Panc1 (cell line): ENCODE measurements at places on chromosomes 2 and 18. TPM values are rescaled to one million over a fixed set of nuclear protein-coding genes. Genes with fewer than 3 reads are reported as not detected.

Gene SATB2
- 43.2 TPM for total RNA-seq

Gene KIF5C
- total RNA-seq: 1.6 TPM

DNA sequence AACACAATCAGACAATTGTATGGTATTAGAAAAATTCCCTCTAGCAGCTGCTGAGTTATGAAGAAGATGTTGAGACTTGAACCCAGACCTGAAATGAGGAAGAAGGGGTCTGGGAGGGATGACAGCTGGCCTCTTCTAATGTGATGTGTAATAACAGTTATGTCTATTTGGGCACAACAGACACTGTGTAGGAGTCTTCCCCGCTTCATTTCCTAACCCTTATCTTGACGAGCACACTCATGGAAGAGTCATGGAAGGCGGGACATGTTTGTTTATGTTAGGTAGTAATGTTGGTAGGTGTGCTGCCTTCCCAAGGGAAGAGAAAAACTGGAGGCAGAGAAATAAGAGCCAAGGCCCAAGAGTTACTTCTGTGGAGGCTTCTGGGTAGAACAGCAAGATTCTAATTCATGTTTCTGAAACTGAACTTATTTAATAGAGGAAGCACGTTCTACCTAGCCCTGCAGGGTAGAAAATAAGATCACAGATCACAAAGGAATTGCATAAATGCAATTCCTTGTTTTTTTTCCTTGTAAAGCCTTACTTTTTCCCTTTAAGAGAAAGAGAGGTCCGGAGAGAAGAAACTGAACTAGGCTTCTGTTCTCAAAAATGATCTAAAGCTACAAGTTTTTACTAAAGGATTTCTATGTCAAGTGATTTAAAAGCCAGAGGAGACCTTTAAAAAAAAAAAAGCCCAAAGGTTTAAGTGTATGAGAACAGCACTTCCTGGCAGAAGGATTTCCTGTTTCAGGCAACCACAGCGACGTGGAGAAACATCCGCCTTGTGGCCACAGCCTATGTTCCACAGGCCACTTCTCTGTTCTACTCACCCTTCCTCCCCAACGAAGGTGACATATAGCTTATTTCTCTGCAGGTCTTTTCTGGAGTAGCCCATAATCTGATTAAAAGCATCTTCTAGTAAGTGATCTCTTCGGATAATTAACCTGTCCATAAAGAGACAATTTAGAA, 68.5 kb upstream of the STK17B start:
- no peak for DNase-seq

DNA sequence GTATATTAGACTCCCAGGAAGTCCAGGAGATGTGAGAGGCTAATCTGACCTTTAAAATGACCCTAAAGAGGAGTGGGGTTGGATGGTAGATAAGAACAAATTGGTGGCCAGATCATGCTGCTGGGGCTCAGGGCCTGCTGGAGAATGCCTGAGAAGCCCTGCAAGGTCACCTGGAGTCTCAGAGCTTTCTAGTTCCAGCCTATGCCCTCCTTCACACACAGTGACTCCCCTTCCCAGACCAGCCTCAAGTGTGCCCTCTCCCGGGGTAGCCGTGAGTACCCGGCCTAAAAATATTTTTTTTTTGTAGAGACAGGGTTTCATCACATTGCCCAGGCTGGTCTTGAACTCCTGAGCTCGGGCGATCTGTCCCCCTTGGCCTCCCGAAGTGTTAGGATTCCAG, 44.2 kb upstream of the FZD5 start:
- no peak for DNase-seq

DNA sequence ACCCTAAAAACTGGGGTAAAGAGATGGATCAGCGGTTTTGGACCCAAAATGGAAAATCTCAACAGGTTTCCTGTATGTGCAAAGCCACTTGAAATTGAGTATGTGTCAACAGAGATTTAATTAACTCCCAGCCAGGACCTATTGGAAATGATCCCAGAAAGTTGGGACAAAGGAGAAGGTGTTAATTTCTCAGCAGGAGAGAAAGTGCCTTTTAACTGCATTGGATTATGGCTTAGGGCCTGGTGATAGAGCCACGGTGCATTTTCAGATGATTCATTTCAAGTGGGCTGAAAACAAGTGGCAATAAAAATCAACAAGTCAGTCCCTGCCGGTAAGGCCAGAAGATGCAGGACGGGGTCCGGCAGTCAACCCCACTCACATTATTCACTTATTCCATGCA, 80.2 kb upstream of the BCL11A start:
- no peak for DNase-seq

DNA sequence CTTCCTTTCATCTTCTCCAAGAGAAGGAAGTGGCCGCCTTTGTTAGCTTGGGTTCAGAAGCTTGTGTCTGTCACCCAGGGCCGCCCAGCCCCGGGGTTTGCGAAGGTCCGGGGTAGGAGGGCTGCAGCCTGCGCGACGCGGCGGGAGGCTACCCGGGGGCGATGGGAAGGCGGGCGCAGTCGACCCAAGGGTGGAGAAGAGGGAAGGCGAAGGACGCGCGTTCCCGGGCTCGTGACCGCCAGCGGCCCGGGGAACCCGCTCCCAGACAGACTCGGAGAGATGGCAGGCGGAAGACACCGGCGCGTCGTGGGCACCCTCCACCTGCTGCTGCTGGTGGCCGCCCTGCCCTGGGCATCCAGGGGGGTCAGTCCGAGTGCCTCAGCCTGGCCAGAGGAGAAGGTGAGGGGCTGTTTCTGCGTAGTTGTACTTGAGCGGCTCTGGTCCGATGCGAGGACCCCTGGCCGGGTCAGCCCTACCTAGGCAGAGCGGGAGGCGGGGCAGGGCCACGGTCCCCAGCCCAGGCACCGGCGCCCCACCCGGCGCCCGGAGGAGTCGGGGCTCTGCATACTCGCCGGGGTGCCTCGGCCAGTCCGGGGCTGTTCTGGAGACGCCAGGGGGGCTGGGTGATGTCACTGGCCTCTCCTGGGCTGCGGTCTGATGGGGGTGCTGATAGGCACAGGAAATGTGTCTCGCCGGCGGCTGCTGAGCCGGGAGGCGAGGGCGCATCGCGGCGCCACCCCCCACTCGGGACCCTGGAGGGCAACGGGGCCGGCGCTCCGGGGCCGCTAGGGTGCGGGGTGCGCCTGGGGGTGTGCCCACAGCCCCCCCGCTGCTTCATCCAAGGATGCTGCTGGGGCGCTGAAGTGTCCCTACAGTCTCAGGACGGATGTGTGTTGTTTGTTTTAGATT, at the start of gene QPCT:
QPCT (plus strand) TSS at position 178 of the 909 bp plus-strand sequence; CDS start at position 280, 102 bp downstream.
- DNase-seq: no peak

GRCh38 chr2:36203366-36203765, 152.2 kb upstream of the CRIM1 start:
- no peak for DNase-seq

DNA sequence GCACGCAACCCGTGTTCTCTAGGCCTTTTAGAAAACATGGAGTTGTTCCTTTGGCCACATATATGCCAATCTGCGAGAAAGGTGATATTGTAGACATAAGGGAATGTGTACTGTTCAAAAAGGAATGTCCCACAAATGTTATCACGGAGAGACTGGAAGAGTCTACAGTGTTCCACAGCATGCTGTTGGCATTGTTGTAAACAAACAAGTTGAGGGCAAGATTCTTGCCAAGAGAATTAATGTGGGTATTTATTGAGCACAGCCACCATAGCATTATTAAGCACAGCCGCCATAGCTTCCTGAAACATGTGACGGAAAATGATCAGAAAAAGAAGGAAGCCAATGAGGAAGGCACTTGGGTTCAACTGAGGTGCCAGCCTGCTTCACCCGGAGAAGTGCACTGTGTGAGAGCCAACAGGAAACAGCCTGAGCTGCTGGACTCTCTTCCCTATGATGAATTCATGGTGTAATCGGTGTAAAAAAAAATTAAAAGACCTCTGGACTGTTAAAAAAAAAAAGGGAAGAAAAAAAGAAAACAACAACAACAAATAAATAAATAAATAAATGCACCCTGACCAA, 29.0 kb upstream of the REL start:
- DNase-seq: no peak

- DNase-seq: no peak
Measured at GRCh38 chr2:109215866-109216265, 86.9 kb downstream of the SH3RF3 start.

- no peak for DNase-seq
Measured at GRCh38 chr18:35028536-35028935, 12.7 kb upstream of the MAPRE2 start.

DNA sequence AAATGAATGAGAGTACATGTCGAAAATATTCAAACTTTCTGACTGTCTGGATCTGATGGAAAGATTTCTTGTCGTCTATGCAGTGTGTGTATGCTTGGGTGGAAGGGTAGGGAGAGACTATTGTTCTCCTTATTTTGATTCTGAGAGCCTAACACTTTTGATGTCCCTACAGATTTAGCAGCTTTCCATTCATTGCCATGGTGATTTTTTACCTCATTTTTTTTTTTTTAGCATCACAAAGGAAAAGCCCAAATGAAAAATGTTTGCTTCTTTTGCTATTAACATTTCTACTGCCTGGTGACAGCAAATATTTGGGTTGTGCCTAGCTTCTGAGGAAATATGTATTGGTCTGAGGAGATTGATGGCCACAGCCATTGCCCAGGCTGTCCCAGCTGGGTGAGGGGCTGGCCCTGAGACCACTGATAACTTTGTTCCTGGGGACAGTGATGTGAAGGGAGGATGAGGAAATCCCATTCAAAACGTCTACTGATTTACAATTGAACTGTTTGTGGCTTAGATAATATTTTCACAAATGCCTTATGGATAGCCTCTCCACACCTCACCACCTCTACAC, 558.6 kb downstream of the DCC start:
- no peak for DNase-seq

- no peak for DNase-seq
Measured at GRCh38 chr18:9934274-9934673, 20.5 kb downstream of the VAPA start.

DNA sequence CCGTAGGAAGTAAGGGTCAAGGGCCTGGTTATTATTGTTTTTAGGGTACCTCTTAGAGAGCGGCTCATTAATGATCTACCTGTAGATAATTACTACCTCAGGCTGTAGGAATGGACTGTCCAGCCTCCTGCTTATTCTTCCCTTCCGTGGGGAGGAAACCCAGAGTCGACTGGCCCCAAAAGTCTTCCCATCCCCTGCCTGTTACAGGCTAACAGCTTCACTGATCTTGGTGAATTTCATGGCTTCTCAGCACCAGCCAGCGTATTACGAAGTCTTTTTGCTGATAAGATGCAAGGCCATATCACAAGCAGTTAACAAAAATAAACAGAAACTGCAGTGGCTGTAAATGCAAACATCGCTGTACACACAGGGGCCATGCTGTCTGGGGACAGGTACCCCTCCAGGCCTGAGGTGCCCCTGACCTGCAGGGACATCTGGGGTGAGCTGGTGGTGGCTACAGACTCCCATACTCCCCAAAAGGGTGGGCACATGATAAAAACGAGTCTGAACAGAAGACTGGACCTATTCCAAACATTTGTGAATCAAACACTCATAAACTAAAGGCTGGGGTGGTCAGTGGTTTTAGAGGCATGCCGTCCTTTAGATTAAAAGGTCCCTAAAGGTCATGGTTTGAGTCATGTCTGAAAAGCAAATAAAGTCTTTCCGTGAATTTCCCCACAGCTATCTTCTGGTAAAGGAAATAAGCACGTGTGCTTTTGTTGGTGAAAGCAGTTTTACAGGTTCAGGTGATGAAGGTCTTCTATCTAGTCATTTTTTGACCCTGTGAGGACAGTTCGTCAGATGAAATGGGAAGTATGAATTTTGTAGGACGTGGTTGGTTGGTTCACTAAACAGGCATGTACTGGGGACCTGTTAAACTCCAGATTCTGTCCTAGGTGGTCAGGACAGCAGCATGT, 36.7 kb downstream of the TTC39C start:
- DNase-seq: no peak

GRCh38 chr18:56647951-56648893, 2.9 kb upstream of the WDR7 start:
- no peak for DNase-seq

DNA sequence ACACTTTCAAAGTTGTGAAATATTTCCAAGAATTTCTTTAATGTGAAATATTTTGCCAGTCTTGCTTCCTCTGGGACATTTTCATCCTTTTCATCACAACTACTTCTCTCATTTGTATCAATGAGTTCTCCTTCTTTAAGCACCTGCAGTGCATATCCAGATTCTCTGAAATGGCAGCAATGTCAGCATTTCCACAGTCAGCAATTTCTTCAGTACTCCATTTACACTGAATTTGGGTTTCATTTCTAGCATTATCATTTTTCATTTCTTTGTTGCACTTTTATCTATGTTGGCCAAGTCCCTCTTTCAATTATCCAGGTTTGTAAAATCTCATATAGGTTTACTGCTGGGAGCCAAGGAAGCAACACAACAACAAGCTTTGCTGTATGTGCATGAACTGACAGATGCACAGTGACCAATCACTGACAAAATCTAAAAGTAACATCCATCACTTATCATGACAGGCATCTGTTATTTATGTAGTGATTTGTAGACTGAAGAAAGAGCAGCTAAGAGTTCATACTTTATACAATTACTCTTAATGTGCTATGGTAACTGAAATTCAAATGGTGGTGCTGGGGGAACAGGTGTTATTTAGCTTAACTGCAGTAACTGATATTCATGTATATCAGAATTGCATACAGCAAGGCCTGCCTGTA, 43.9 kb downstream of the SS18 start:
- no peak for DNase-seq

GRCh38 chr2:10150436-10150835, 27.9 kb downstream of the RRM2 start:
- no peak for DNase-seq
